Immature natural killer cell (primary cell): ENCODE measurements at places on chromosomes 2 and 18.

GRCh38 chr18:51120809-51121596 lies 76.5 kb downstream of the MEX3C start:
- DNase-seq, result no peak

- DNase-seq, result no peak
Measured at GRCh38 chr2:233474308-233475160, 92.0 kb downstream of the USP40 start.

DNA sequence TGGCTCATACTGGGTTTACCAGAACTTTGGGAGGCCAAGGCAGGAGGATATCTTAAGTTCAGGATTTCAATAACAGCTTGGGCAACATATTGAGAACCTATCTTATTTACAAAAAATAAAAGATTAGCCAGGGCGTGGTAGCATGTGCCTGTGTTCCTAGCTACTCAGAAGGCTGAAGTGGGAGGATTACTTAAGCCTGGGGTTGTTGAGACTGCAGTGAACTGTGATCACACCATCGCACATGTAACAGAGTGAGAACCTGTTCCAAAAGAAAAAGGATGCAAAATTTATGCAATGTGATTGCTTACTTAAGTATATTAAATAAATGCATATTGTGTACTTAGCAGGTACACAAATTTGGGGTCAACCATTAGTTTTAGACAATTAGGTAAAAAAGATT lies 768.9 kb upstream of the CDH7 start:
- no peak for DNase-seq

GRCh38 chr2:133654949-133655348 lies 86.7 kb upstream of the NCKAP5 start:
- no peak for DNase-seq

- no peak for DNase-seq
Measured at GRCh38 chr2:158882297-158882696, 86.1 kb upstream of the TANC1 start.

GRCh38 chr2:52659546-52659945 lies 1108.1 kb upstream of the CHAC2 start:
- DNase-seq, result no peak

GRCh38 chr2:56191617-56192016 lies 7.8 kb downstream of the CCDC85A start:
- DNase-seq, result no peak

- no peak for DNase-seq
Measured at GRCh38 chr2:178197791-178198190, 3.5 kb downstream of the OSBPL6 start.

DNA sequence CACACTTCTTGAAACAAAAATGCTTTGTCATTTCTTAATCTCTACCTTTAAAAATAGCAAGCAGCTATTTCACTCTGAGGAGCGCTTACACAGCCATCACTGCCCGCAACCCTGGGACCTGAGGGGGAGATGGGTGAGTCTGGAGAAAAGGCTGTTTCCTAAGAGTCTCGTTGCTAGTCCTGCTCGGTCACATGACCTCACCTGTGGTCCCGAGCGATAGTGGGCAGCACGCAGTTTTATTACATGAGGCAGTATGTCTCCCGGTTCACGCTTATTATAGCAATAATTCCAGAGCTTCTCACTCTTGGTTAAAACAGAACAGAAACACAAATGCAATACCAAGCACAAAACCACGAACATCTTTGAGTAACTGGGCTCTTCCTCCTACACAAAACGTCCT lies 105.3 kb downstream of the ZNF516 start:
- no peak for DNase-seq

DNA sequence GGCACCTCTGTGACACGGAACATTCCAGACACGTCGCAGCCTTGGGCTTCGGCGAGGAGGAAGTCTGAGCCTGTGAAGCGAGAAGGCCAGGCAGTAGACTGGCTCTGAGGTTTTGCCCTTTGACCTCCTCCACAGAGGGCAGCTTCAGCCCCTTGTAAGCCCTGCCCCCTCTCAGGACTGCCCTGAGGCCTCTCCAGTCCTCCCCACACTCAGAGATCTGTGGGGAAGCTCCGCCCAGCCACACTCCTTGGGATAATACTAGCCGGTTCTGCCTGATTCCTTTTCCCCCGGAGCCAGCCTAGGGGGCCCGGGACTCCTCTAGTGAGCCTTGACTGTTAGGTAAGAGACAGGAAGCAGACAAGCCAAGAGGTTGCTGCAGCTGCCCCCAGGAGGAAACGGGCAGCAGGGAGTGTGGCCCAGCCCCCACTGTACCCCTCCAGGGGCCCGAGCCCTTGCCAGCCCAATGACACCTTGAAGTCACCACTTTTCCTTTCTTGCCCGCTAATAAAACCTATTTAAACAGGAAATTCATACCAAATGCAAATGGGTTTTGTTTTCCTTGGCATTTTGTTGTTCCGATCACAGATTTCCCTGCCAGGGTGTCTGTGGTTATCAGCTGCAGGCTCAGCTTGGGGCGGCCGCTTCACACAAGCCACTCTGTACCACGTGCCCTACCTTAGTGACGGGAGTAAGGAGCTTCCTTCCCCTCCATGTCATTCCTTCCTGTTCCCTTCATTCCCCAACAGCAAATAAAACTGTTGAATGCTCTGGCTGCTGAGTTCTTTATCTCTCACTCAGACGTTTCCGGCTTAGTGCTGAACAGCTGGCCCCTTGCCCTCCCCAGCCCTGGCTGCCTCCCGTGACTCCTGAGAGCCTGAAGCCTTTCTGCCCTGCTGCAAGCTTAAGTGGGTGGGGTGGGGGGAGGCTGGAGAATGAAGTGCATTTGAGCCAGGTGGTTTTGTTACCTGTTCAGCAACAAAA lies 124.7 kb downstream of the CABLES1 start:
- peak; percentile 57 for DNase-seq

GRCh38 chr2:176446718-176447414 lies 177.6 kb downstream of the MTX2 start:
- no peak for DNase-seq

DNA sequence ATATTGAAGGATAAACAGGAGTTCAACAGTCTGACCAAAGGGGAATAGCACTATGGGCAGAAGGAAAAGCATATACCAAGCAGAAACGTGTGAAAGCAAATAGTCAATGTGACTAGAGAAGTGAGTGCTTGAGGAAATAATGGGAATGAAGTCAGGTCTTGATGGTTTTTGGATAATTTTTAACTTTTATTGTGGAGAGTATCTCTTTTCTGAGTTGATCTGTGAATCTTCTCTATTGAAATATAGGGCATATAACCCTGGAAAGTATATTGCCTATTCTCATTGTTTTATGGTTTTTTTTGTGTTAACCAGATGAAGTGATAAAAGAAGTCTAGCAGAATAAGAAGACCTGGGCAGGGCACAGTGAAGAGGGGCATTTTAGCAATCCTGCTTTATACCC lies 16.4 kb upstream of the FABP1 start:
- DNase-seq, result no peak

DNA sequence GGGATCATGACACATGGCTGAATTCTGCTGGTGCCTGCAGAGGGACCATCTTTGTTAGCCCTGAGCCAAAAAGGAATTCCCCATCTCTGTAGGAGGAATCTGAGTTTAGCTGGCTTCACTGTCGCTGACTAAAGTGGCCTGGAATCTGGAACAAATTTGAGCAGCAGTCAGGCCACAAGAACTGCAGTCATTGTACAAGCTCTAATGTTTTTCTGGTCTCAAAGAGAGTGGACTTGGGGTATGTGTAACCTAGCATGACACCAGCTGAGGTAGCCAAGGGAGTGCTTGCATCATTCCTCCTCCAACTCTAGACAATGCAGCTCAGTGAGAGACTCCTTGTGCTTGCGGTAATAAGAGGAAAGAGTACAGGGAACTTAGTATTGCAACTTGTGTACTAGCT lies 539.1 kb upstream of the LRRTM4 start:
- DNase-seq, result no peak
